Left hindlimb (tissue), 1 donor: ENCODE measurements at places on chromosomes 7 and 10.

- DNase-seq: no peak
Observed at GRCh38 chr10:16761300-16761699, 55.9 kb downstream of the RSU1 start.

- DNase-seq: no peak
Observed at GRCh38 chr7:111653846-111654245, 91.6 kb upstream of the IMMP2L start.

- DNase-seq: no peak
Observed at GRCh38 chr10:80122746-80123145, 9.8 kb upstream of the PLAC9 start.

DNA sequence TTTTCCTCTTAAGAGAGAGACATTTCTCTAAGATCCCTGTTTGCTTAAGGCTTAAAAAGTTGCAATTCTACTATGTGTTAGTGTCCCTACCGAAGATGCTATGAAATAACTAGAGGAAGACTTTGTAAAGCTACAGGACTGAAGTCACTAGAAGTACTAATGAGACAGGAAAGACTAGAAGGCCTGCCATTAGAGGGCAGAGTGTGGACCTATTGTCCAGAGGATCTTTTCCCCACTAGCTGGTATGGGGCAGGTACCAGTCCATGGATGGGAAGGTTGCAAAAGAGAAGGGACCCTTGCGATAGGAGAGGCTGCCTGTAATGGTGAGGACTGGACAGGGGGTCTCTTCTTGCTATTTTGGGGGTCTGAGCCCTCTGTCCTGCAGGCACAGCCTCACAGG, 178.1 kb downstream of the TMEM178B start:
- DNase-seq: no peak

DNA sequence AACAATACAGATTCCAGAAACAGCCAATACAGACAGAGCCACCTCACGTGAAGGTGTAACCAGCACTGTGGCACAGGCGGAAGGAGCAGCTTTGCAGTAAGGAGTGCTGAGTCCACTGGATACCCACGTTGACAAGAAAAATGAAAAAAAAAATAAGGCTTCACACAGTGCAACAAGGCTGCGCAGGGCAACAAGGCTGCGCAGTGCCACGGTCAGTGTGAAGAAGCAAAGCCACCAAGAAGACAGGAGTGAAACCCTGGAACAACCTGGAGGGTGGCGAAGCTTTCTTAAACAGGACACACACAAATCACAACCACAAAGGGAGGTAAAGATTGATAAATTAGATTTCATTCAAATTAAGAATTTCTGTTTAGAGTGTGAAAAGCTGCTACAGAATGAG, 204.0 kb downstream of the MAD1L1 start:
- no peak for DNase-seq

DNA sequence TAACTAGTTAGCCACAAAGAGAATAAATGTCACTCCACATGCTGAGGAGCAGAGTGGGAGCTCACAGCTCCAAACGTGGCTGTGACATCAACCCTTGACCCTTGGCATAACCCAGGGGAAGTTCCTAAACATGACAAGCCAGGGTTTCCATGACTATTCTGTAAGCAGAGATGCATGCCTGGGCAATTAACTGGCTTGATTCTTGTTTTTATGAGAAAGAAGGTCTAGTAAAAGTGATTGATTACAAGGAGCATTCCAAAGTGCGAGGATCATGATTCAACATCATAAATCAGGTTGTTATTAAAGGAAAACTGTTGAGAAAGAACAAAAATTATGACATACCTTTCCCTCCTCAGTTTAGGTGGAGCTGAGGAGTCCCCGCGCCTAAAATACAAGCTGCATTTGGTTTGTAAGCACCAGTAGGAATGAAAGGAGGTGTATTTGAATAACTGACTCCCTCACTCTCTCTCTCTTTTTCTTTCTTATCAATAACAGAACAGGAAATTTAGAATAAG, 108.4 kb downstream of the SFMBT2 start:
- no peak for DNase-seq

GRCh38 chr7:44068054-44068453, 2.7 kb upstream of the PGAM2 start:
- DNase-seq: peak; percentile 9

DNA sequence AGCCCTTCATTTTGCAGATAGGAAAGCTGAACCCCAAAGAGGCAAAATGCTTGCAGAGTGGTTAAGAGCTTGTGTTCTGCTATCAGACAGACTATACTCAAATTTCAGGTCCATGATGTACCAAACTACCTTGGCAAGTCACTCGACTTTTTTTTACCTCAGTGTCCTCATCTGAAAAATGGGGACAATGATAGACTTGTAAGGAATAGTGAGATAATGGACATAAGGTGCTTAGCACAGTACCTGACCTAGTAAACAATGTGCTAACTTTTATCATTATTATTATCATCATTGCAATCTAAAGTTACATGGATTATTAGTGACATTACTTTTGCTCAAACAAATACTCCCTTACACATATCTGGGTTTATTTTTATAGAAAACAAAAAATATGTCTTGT, 79.4 kb upstream of the ARID5B start:
- DNase-seq: no peak

- no peak for DNase-seq
Observed at GRCh38 chr10:64873959-64874358, 1352.8 kb downstream of the REEP3 start.

GRCh38 chr10:21655687-21656086, 121.7 kb downstream of the MLLT10 start:
- no peak for DNase-seq

DNA sequence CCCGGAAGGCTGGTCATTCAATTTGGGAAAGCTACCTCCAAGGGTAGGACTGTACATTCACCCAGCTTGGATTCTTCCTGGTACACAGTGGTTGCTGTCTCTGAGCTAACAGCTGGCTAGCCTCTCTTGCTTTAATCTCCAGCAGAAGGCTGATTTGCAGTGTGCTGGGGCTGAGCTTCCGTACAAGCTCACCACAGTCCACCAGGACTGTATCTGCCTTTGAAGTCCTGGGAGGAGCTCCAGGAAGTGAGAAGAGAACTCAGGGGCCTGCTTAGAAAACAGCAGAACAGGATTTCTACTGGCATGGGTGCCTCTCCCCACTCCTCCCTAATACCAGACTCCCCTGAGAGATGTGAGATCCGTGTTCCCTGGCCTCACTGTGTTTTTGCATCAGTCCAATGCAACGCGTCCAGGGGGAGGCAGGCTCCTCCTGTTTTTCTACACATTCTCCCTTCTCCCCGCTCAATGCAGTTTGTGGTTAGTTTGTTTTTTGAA, 6.6 kb downstream of the AFAP1L2 start:
- DNase-seq: peak; percentile 46

- DNase-seq: no peak
Observed at GRCh38 chr10:23540401-23541030, 101.6 kb downstream of the OTUD1 start.

DNA sequence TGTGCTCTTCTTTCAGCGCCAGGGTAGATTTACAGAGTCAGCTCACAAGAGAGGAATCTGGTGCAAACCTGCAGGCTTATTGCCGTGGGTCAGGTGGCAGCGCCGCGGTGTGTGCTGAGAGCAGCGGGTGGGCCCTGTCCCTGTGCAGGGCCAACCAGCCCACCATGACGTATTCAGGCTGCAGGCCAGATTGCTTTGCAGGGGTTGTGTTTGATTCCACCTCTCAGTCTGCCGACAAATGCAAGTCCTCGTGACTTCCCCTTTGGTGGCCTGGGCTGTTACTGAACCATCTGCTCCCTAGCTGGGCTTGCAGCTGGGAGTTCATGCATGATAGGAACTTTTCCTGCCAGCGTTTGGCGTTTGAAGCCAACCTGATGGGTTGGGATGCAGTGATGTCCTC, 66.7 kb upstream of the LEP start:
- DNase-seq: no peak

DNA sequence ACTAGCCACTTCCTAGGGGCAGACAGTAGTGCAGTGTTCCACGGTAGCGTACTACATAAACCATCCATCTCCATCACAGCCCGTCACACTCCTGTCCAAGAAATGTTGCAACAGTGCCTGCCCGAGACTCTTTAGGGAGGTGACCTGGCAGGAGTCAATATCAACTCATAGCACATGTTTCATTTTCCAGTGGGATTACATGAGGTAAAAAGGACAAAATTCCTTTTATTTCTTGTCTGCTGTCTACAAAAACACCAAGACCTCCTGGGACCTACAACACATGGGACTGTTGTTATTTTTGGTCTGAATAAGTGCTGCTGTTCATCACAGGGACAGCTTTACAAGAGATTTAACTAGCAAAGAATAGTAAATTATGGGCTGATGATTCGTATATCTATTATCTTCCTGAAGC, 99.9 kb downstream of the MPP7 start:
- peak; percentile 40 for DNase-seq

DNA sequence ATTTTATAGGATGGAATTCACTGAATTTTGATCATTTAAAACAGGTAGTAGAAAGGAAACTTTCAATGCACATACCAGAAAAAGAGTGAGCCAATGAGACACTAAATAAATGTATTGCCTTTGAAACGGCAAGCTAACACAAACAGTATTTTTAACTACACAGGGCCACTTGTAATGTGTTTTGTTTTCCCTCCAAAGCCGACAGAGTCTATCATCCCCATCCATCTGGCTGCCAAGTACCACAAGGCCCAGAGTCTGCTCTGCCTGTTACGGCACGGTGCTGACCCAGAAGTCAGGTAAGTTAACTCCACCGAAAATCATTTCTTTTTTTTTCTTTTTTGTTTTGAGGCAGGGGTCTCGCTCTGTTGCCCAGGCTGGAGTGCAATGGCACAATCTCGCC, 1.5 kb downstream of the ANKRD61 start:
- no peak for DNase-seq

DNA sequence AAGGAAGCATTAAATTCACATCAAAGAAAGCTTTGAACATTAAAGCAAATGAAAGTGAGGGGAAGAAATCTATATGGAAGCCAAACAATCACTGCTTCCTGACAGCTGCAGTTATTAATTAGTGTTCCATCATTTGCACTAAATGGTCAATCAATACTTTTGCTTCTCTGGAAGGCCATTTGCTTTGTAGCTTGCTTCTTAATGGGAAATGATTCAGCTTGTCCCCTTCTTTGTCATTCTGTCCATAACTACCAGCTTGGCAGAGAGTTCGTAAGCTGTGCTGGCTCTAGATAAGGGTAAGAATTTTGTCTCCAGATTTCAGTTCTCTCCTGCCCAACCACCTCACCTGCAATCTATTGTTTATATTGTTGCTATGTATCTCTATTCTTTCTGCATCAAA, 596.6 kb downstream of the CNTNAP2 start:
- DNase-seq: no peak

DNA sequence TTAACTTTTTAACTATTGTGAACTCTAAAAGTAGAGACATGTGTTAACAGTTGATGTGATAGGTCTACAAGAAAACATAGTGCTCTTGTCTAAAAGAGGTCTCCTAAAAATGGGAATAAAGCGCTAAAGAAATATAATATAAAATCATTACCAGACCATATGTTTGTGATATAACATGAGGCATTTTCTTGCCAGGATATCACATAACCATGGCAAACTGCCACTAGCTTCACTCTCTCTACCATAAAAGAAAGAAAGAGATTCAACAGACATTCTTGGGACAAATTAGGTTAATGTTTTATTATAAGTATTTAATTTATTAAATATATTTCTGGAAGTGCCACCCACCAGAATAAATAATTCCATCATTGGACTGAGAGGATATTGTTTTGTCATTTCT, 115.0 kb downstream of the TMEM26 start:
- no peak for DNase-seq

DNA sequence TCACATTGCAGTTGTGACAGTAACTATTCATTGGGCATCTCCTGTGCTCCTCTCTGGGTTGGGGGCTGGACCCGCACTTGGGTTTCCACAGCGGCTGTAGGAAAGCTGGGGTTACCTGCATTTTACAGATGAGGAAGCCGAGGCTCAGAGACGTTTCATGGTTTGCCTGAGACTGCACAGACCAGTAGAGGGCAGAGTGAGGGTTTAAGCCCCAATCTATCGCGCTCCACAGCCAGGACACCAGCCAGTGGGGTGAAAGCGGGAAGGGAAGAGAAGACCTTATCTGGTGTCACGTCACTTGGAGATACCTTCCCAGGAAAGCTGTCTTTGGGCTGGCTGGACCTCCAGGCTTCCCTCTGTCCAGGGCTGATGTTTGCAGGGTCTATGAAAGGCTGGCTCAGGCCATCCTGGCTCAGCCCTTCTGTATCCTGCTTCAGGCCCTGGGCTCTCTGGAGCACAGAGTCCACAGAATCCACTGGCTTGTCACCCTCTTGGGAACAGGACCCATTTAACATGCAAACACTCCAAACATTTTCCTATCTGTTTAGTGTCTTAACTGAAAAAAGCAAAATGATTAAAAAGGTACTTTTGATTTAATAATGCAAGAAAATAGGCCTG, 167.7 kb downstream of the EMX2 start:
- DNase-seq: no peak

GRCh38 chr10:4370376-4370775, 455.6 kb upstream of the AKR1E2 start:
- DNase-seq: no peak

DNA sequence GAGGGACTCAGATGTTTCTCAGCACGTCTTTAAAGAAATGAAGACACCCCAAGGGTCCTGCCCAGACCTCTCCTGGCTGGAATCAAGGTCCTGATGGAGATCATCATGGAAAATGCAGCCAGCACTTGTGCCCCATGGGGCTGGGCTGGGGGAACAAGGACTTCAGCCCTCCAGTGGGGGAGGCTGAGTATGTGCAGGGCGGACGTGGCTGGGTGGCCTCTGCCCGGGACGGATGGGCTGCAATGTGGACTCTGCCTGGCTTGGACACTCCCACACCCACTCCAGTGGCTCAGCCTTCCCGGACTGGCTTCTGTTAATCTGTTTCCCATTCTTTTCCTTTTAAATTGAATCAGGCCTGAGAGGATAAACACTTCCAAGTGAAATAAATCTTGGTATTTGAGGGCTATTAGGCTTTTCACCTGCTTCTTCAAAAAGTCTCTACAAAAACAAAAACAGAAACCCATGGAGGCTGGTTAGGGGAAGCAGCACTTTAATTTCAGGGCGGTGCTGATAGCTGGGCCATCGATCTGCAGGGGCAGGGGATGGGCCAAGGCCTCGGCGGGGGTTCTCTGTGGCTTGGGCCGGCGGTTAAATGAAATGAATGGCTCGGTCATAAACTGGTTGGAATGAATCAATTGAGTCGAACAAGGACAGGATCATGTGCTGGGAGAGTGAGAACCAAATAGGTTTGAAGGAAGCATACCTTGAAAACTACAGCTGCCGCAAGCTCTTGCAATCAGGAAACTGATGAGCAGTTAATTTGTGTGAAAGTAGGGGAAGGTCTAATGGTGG, 51.4 kb downstream of the ADARB2 start:
- no peak for DNase-seq

DNA sequence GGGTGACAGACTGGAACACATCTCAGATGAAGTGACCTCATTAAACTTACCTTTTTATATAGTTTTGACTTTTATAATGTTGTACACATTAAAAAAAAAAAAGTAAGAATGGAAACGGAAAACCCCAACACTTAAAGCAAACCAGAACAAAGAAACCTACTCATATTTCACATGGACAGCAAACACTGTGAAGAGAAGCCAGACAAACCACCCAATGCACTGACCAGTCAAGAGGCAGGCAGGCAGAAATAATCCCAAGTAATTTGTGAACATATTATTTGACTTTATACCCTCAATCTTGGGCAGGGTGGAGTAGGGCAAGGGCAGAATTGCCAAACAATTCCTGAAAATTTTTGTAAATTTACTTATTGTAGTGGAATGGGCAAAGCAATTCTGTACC, 39.8 kb downstream of the WAPL start:
- DNase-seq: no peak
